Activated CD4-positive, alpha-beta memory T cell treated with anti-CD3 and anti-CD28 coated beads, Interleukin-2, amount 10 ng/mL, durations not matched to agents 7 days and 5 days (primary cell): ENCODE measurements at places on chromosomes 7 and 10. TPM values are rescaled to one million over a fixed set of nuclear protein-coding genes. Genes with fewer than 3 reads are reported as not detected.

DNA sequence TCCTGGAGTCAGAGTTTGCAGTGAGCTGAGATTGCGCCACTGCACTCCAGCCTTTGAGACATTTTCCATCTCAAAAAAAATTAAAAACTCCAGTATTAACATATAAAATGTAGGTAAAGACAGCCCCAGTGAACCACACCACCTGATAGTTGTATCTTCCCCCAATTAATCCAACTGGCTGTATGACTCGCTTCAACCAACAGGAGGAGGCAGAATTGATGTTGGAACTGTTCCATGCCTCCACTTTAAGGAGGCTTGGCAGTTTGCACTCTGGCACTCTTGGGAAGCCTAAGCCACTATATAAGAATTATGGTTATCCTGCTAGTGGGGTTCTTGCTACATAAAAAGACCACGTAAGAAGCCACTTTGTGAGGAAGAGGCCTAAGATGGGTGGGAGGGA lies 72.7 kb downstream of the STK17A start:
- H3K27me3 ChIP-seq = no peaks in the 10 kb centered on the region
- no peak for DNase-seq
- H3K36me3 ChIP-seq = peaks cover 44% of the 10 kb centered on the region
- peaks cover 76% of the 10 kb centered on the region for H3K4me1 ChIP-seq
- no peak overlapping the region for H3K4me3 ChIP-seq

- DNase-seq = no peak
- H3K36me3 ChIP-seq = no peaks in the 10 kb centered on the region
- H3K4me3 ChIP-seq = no peak overlapping the region
- no peaks in the 10 kb centered on the region for H3K4me1 ChIP-seq
These were observed 390.3 kb downstream of the MAGI2 start for GRCh38 chr7:79063019-79063698.

DNA sequence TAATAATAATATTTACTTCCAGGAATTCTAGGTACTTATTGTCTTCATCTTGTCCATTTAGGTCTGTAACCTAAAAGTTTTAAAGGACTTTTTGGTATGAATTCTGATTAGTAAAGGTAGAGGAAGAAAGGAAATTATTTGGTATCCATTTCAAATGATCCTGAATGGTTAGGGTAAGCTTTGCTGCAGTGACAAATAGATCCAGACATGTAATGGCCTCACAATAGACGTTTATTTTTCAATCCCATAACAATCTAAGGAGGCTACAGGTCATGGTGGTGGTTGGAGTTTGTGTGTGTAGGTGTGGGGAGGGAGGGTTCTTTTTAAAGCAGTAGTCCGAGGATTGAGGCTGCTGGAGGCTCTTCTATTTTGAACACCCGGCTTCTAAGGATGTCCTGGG lies 5.3 kb downstream of the FBH1 start:
- no peak for DNase-seq
- no peaks in the 10 kb centered on the region for H3K27me3 ChIP-seq
- H3K27ac ChIP-seq = peak overlapping the region; percentile 53
- peaks cover 49% of the 10 kb centered on the region for H3K36me3 ChIP-seq
- no peak overlapping the region for H3K4me3 ChIP-seq

- H3K36me3 ChIP-seq = no peaks in the 10 kb centered on the region
- no peak overlapping the region for H3K27ac ChIP-seq
- H3K4me3 ChIP-seq = peak overlapping the region; percentile 74
- peak; percentile 41 for DNase-seq
- peaks cover 10% of the 10 kb centered on the region for H3K4me1 ChIP-seq
- H3K27me3 ChIP-seq = peaks cover 33% of the 10 kb centered on the region
These were observed 642 bp downstream of the STK32C start for GRCh38 chr10:132306864-132307751.

GRCh38 chr7:72754312-72754711 lies 73.7 kb downstream of the TYW1B start:
- H3K36me3 ChIP-seq = peaks cover 20% of the 10 kb centered on the region
- no peaks in the 10 kb centered on the region for H3K4me1 ChIP-seq
- no peak overlapping the region for H3K4me3 ChIP-seq
- no peaks in the 10 kb centered on the region for H3K27me3 ChIP-seq
- DNase-seq = no peak

DNA sequence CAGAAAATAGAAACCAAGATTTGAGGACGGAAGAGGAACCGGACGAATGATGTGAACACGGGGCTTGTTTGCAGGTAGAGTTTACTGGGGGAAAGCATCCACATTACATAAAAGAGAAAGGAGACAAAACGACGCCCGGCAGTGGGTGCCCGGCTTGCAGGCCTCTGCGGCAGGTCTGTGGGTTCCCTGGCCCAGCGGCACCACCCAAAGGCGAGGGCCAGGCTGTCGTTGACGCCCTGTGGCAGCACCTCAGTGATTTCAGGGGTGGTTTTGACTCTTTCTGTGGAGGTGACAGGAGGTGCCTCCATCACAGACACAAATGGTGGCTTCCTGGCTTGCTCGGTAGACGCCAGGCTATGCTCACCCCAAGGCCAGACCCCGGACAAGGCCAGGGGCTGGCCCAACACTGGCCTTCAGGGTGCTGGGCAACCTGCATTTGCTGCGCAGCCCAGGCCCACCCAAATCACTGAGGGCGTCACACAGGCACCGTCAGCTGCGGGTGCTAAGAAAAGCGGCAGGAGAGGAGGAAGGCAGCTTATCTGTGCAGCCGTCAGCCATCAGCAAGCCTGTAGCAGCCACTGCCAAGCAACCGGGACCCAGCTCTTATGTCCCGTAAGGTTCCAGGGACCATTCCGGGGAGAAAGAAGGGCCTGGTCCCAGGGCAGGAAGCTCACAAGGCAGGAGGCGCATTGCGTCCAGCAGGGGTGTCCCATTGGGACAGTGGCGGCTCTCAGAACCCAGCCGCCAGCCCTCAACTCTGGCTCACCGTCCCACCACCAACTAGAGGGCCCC lies 230.3 kb downstream of the PTPRN2 start:
- H3K4me3 ChIP-seq = no peak overlapping the region
- no peaks in the 10 kb centered on the region for H3K27me3 ChIP-seq
- H3K4me1 ChIP-seq = no peaks in the 10 kb centered on the region
- no peaks in the 10 kb centered on the region for H3K36me3 ChIP-seq

The FAM25A gene
- total RNA-seq = not detected
